ENCODE measurements at places on chromosomes 5 and 9.
A peak's percentile ranks its signal among the peaks of the same experiment; 100 is the strongest.

- peak; percentile 49 for DNase-seq
These were observed 2.5 kb downstream of the TLE1 start for GRCh38 chr9:81686614-81687520.

DNA sequence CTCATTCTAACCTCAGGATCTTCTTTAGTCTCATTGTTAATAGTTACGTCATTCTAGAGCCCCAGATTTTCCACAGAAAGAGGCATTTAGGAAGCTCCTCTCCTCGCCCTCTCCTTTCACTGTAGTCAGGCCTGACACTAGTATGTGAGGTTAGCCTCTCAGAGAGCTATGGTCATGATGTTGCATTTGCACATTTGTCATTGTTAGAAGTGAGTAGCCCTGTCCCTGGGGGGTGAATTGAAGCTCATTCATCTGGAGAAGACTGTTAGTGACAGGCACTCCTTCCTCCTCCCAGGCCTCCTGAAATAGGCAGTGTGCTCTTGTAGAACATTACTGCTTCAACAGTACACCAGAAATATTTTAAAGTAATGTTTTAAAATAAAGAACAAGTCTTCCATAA lies 26.6 kb upstream of the LRRTM2 start:
- no peak for DNase-seq

- no peak for DNase-seq
These were observed 57.9 kb downstream of the PRRT1B start for GRCh38 chr9:131603199-131603598.

DNA sequence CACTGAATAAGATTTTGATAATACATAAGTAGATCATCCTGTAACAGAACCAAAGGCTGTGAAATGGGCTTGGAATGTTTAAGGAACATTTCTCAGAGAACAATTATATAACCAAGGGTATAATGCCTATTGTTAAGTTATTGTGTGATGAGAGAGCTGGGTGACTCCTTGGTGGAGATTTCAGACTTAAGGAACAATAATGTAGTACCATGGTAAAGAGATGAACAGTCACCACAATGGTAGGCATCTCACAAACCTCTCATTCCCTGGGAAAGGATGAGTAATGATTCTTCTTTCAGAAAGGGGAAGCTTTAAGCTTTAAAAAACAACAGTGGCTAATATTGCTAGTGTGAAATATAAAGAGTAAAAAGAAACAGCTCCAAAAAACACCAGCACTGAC lies 147.4 kb downstream of the TRIM36 start:
- DNase-seq = no peak

- DNase-seq = no peak
These were observed 76.9 kb upstream of the ADAMTSL1 start for GRCh38 chr9:18397076-18397475.

DNA sequence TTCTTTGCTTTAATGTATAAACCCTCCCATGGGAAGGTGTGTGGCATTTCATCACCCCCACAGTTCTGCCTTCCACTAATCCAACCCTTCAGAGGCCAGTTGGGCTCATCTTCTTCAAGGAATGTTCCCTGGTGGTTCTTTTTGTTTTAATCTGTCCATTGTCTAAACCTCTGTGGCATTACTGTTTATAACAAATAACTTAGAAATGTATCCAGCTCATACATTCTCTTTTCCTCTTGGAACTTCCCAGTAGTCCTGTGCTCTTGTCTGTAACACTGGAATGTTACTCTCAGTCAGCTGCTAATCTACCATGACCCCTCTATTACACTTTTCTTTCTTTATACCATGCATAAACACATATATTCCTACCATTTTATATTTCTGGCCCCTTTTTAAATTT lies 213.5 kb upstream of the TARS1 start:
- no peak for DNase-seq

GRCh38 chr9:109269081-109269480 lies 51.8 kb downstream of the EPB41L4B start:
- no peak for DNase-seq

- DNase-seq = no peak
These were observed 15.4 kb upstream of the B4GALT1 start for GRCh38 chr9:33182519-33182918.

GRCh38 chr9:97666907-97667686 lies 30.0 kb downstream of the XPA start:
- no peak for DNase-seq

- no peak for DNase-seq
These were observed 27.1 kb upstream of the MYORG start for GRCh38 chr9:34403554-34404380.

- DNase-seq = no peak
These were observed 21.0 kb upstream of the C5orf63 start for GRCh38 chr5:127094161-127094814.

- peak; percentile 1 for DNase-seq
These were observed 156.3 kb downstream of the HMHB1 start for GRCh38 chr5:143968071-143968878.

DNA sequence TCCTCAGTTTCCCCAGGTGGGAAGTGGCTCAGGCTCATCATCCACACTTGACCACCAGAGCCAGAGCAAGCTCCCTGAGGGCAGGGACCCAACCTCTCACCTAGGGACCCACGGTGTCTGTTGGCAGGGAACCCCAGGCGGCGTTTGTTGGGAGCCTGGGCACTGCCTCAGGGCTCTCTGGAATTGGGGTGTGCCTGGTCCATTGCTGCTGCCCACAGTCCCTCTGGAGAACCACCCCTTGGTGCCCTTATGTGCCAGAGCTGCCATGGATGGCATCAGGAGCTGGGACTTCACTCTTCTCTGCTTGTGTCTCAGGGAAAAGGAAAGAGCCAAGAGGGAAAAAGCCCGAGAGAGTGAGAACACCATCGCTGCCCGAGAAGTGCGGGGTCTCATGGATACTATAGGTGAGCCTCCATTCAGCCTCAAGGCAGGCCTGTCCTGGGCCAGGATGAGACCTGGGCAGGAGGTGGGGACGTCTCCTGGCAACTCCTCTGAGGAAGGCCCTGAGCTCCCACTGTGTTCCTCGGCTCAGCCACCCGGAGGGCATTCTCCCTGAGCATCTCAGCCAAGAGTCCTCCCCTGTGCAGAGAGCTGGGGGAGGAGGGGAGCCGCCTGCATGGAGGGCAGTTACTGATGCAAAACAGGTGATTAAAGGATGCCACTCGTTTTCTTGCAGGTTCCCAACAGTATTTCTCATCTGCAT lies 4.5 kb downstream of the CCDC180 start:
- DNase-seq = no peak

GRCh38 chr5:98929710-98930298 lies 997 bp upstream of the CHD1 start:
- DNase-seq = no peak

DNA sequence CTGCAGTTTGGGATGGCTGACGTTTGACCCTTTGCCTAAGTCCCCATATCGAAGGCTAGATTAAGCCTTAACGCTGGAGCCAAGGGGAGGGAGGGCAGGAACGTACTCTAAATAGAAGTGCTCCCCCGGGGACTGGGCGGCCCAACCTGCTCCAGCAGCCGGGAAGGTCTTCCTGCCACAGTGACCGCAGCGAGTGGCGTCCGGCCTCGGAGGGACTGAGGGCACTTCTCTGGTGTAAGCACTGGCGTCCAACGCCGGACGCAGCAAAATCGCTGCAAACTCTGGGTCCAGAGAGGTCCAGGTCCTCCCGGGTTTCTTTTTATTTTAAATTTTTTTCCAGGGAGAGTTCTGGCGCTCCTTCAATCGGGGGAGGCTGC lies 505 bp upstream of the ACER2 start:
- DNase-seq = no peak

- DNase-seq = no peak
These were observed 55.9 kb upstream of the UNC5A start for GRCh38 chr5:176754376-176754973.

DNA sequence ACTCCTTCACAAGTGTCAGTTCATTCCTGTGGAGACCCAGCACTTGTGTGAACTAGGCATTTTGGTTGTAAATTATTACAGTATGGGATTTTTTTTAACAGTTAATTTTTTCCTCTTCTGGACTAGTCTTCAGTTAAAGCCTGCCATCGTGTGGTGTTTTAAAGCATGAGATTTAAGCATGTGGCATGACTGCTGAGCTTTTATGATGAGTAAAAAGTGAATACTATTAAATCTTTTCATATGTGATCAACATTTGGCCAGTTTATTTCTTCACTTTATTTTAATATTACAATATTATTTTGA lies 25.0 kb downstream of the LMNB1 start:
- DNase-seq = no peak

GRCh38 chr5:173940269-173940668 lies 48.7 kb upstream of the C5orf47 start:
- DNase-seq = no peak

DNA sequence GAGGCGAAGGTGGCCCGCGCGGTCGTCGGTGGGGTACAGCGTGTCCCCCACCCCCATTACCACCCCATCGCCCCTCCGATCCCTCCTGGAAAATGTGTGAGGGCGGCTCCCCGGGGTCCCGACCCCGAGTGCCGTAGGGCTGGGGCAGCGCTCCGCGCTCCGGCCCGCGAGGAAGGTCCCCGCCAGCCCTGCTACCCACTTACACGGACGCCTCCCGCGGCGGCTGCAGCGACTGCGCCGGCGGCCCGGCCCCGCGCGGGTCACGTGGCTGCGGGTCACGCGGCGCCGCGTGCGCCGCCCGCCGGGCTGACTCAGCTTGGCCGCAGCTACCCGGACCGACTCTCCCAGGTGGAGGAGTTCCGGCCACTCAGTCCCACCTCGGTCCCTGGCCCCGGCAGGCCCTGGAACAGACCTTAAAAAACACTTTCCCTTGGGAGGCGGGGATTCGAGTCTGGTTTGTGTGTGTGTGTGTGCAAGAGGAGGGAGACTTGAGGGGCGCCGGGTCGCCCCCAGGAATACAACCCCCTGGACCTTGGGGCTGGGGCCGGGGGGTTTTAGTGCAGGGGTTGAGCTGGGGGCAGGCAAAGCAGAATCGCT lies at the start of gene GNPDA1:
Gene GNPDA1 (minus strand): TSS at position 236 of the 597 bp plus-strand sequence. CDS start 992 bp downstream, outside the sequence.
- no peak for DNase-seq

DNA sequence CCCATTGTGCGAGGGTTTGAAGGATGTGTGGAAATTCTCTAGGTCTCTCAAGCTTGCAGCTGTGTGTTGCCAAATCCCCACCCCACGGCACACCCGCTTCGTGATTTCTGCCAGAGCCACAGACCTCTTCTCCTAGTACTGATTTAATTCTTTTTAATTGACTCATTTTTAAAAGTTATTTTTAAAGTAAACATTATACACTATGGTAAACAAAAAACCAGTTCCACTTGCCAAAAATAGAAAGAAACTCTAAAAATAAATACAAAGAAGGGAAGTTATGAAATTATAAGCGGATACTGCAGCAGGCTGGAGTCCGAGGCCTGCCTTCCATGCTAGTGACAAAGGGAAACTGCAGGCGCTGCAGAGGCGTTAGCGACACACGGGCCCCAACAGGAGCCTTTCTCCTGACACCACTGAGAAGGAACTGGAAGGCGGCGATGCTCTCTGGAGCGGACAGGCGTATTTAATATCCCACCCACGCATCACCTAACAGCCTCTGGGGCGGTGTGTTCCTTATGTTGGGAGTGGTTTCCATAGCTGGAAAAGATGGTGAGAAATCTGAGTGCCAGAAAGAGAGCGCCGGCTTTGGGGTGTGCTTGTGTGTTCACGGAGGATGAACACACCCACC lies 122.5 kb downstream of the COL23A1 start:
- DNase-seq = no peak

GRCh38 chr5:32325062-32325461 lies 12.3 kb upstream of the MTMR12 start:
- no peak for DNase-seq

DNA sequence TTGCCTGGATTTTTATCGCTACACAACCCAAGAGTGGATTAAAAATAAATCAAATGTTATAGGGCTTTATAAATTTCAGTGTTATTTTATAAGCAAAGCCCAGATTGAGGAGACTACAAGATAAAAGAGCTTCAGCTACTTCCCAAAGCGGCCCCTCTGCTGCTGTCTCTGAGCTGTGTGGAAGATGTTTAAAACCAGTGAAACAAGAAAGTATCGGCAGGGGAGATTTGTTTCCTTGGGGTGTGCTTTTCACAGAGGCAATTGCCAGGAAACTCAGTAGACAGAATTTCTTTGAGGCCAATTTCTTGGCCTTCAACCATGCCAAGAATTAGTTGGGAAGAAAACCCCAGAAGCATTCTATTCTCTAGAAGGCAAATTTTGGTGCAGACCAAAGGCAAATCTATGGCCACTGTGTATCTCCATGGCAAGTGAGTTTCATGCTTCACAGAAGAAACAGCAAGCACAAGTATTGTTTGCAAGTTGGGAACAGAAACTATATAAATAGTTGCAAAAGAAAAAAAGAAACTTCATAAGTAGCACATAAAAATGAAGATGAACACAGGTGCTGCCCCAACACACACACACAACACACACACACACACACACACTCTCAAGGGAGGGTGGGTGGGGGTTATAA lies 197.2 kb downstream of the PARP8 start:
- DNase-seq = no peak

GRCh38 chr5:75243510-75243909 lies 6.8 kb upstream of the ANKRD31 start:
- no peak for DNase-seq

- DNase-seq = no peak
These were observed 210.0 kb downstream of the TMEM161B start for GRCh38 chr5:88058625-88059024.

DNA sequence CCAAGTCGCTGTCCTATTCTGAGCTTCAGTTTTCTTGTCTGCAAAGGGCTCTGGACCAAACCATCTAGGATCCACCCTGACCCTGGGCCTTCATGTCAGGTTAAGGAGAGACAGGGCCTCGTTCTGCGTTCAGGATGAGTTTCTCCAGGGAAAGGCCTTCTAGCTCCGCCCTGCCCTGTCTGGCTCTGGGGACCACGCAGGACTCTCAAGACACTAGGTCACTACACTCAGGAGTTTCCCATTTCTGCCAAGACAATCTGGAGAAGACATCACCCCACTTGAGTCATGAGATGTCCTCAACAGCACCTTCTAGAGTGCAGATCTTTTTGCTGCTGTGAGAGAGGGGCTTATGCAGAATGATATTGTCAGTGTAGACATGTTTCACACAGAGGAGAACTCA lies 53.2 kb upstream of the KCNMB1 start:
- no peak for DNase-seq

DNA sequence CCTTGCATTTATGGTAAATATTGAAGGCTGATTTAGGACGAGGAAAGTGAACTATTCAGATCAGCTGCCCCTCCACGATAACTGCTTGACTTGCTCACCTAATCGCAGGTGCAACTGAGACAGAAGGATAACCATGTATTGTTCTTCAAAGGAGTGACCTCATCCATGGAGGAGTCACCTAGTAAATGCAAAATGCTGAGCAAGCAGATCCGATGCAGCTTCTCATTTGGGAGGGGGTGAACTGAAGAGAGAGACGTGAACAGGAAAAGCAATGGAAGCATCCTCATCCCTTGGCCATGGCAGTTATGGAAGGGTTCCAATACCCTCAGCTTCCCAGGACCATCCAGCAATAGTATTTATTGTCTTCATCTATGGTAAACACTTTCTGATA lies 47.5 kb downstream of the RASGRF2 start:
- no peak for DNase-seq
